ENCODE measurements at places on chromosomes 16 and 17. TPM values are rescaled to one million over a fixed set of nuclear protein-coding genes. Genes with fewer than 3 reads are reported as not detected.

The TPSAB1 gene
- total RNA-seq: 11.6 TPM

The IGF2BP1 gene
- total RNA-seq: 1.5 TPM

The CHST4 gene
- total RNA-seq: not detected

DNA sequence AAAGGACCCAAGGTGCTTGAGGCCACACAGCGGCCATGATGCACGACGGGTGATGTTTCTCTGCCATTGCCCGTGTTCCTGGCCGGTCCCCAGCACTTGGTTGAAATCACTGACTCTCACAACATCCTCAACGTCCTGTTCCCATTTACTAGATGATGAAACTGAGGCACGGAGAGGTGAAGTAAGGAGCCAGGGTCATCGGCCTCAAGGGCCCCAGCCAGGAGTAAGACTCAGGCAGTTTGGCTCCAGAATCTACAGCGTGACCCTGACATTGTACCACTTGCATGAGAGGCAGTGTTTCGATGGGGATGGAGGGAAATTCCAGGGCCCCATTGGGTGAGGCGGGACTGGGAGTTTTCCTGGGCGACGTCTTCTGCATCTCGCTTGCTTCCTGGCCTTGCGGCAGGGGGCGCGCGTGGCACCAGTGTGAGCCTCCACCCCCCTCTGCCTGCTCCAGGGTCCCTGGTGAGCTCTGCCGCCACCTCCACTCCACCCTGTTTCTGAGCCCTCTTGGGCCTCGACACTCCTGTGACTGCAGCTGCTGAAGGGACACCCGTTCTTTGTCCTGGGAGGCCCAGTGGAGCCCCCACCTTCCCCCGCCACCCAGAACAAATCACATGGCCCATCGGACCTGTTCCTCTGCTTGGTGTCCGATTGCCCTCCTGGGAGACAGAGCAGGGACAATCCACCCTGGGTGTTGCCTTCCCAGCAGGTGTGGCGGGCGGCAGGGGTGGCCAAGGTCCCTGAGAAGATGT lies 133.0 kb upstream of the GSE1 start:
- DNase-seq: no peak

DNA sequence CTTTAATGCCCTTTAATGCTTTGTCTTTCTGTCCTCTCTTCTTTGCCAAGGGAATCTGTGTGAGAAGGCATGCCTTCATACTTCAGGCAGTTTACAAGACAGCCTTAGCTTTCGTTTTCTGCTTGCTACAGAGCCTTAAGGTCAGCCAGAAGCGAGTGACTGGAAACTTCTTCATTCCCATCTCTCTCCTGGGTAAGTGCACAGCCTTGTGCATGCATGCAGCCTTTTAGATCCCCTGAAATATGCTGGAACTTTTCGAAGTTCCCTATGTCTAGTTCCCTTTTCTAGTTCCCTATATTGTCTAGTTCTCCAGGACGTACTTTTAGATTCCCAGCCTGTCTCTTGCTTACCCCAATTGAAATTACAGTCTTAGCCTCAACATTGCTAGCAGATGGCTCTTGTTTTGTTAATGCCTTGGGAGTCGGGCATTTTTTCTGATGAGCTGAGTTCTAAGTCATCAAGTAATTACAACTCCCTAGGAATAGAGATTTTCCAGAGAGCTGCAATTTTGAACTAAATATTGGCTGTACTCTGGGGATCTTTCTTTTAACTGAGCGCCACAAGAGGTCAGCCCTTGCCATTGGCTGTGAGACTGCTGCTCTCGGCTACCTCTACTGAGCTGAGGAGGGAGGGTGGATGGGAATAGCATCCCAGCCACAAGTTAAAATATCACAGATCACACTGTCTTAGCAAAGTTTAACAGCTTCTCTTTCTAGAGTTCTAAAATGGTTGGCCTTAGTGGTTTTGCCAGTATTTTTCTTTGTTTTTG lies 22.7 kb upstream of the PPM1D start:
- peak; percentile 55 for DNase-seq

DNA sequence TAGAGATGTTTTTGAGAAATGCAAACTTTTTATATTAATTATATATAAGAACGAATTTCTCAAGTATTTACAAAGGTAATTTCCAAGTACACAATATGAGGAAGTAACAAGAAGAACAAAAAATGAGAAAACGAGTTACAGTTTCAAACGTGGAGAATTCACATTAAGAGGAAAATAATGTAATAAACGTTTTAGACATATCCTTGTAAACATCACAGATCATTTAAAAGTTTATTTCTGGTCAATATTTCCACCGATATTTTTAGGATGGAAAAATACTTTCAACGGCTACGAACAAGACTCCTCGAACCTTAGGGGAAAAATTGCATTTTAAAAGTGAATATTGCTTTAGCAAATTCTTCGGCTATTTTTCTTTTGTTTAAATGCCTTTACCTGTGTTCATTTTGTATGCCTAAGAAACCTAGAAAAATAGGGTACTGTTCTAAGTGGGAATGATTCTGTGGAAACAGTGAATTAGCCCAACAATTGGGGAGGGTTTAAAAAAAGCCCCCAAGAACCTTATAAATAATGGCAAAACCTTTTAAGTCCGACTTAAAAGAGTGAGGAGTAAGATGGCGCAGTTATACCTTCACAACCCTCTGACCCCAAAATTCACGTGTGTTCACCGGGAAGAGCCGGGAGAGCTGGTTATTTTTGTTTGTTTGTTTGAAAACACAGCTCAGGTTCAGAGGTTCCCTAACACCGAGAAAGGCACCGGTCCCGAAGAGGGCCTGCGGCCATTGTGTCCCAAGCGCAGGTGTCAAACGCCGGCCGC lies 3.3 kb downstream of the HNF1B start:
- no peak for DNase-seq

GRCh38 chr17:75932852-75933251 lies 8.0 kb downstream of the FBF1 start:
- no peak for DNase-seq

DNA sequence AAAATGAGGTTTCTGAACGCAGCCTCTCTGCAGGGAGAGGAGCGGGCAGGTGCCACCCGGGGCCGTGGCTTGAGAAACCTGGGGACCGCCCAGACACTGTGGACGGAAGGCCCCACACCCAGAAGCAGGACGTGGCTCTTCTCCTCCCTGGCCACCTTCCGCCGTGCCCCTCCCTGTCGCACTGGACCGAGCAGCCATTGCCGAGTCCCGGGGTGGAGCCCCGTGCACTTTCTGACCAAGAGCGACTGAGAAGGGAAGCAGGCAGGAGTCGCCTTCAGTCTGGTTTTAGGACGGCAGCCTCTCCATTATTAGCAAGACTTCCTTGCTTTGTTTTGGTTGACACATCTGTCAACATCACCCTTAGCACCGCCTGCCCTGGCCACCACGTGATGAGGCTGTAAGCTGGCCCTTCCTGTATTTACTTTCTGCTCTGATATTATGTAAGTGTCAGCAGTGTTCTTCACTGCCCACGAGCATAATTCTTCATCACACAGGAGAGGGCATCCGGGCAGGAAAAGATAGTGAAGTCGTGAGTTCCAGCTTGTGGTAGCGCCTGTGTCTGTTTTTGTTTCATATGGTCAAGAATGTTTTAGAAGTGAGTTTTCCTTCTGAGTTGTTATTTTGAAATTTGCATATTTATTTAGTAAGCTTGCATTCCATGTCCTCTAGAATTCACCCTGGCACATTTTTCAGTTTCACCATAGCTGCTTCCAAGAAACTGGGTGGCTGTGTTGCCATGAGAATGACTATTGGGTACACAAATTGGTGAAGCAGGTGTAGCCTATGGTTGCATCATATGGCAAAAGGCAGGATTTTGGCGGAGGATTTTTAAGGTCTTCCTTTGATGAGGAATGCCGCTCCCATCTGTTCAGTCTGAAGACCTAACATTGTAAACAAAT lies 1.0 kb downstream of the HERPUD1 start:
- DNase-seq: peak; percentile 65

DNA sequence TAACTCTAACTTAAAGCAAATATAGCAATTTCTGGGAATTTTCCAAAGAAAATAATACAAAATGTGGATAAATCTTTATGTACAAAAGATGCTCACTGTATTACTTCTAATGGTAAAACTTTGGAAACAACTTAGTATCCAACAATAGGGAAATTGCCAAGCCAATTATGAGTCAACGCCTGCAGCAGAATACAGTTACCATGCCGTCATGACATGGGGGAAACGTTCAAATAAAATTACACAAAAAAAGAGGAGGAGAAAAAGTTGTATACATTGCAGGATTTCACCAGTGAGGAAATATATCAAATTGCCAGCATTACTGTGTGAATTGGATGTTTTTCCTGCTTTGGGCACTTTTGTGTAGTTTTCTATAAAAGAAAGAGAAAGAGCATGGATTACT lies 469.6 kb downstream of the SOX9 start:
- no peak for DNase-seq

- DNase-seq: no peak
These were observed 48.4 kb downstream of the SOCS1 start for GRCh38 chr16:11207646-11208045.

- DNase-seq: no peak
These were observed 237.3 kb upstream of the WSCD1 start for GRCh38 chr17:5832886-5833285.

- DNase-seq: no peak
These were observed 164.8 kb downstream of the SNX29 start for GRCh38 chr16:12141073-12141951.

DNA sequence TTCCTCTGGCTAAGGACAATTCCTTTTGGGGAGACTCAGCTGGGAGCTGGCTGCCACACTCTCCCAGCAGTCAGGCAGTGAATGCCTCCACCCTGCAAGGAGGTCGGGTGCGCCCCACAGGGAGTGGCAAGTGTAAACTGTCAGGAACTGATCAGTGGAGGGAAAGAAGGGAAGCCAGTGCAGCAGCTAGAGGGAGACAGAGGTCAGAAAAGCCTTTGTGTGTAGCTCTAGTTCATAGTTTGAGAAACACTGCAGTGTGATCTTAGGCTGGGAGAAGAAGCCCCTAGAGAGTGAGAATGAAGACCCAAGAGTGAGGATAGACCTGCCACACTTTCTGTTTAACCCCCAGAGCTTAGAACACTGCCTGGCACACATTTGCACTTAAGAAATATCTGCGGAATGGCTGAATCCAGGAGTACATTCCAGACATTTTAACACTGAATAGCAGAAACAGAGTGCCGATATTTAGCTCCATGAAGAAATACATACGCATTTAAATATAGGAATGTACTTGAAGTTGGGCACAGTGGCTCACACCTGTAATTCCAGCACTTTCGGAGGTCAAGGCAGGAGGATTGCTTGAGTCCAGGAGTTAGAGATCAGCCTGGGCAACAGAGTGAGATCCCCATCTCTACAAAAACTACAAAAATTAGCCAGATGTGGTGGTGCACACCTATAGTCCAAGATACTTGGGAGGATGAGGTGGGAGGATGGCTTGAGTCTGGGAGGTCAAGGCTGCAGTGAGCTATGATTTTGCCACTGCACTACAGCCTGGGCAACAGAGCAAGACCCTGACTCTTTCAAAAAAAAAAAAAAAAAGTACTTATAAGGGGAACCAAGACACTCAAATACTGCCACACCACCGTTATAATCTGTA lies 11.1 kb upstream of the SLC5A11 start:
- DNase-seq: no peak

GRCh38 chr17:41318231-41318630 lies 2.7 kb upstream of the KRTAP17-1 start:
- DNase-seq: no peak
